ENCODE measurements at places on chromosomes 4 and X.
A peak's percentile ranks its signal among the peaks of the same experiment; 100 is the strongest.

DNA sequence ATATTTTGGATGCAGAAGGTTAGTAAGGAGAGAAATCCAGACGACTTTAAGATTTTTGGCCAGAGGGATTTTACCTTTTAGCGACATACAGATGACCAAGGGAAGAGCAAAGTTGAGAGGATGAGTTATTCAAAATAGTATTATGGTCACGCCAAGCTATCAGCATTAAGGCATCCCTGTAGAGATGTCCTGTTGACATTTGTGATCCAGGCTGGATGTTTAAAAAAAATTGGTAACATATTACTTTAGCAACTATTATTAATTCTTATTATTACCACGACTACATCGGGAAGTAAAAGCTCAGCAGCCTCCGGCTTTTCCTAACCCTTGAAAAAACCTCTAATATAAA lies 562 bp upstream of the OSTC start:
- peaks cover 14% of the 10 kb centered on the region for H3K4me1 ChIP-seq
- H3K4me3 ChIP-seq: peak overlapping the region; percentile 90
- no peaks in the 10 kb centered on the region for H3K36me3 ChIP-seq
- H3K27ac ChIP-seq: peak overlapping the region; percentile 94
- no peak for DNase-seq
- no peaks in the 10 kb centered on the region for H3K27me3 ChIP-seq

DNA sequence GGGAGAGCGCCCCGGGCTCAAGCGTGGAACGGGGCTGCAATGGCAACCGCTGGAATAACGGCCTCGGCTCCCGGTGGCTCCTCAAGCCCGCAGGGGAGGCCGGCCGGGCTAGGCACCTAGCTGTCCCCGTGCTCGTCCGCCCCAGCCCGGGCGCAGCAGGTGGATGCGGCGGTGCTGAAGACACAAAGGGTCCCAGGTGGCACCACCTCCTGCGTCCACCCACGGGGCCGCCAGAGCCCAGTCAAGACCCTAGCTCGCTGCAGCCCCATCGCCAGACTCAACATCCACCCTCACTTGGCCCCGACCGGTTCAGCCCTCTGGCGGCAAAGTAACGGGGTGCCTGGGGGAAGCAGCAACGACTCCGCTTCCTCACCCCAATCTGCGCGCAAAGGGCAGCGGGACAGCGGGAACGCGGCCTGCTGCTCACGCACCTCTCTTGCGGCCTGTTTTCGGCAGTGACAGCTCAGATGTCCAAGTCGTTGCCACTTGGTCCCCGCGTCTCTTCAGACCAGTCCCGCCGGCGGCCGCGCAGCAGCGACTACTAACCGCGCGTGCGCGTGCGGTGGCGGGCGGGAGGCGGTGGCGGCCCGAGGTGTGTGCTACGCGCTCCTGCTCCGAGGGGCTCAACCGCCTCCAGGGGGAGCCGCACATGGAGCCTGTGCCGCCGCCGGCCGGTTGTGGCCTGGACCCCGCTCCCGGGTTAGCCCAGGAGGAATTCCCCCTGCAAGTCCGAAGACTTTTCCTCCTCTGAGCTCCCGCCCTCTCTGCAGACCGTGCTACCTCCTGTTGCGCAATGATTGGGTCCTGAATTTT lies at the start of gene CLGN:
CLGN (minus strand) TSS at position 543 of the 813 bp plus-strand sequence. CDS start 14,570 bp downstream, outside the sequence.
- no peaks in the 10 kb centered on the region for H3K36me3 ChIP-seq
- no peak within 1 kb of the TSS for H3K27ac ChIP-seq
- peak within 1 kb of the TSS; percentile 32 for H3K4me3 ChIP-seq
- no peaks in the 10 kb centered on the region for H3K4me1 ChIP-seq
- H3K27me3 ChIP-seq: peaks cover 9% of the 10 kb centered on the region

GRCh38 chrX:10618961-10619360 lies 1.4 kb downstream of the MID1 start:
- H3K27ac ChIP-seq: no peak overlapping the region
- no peaks in the 10 kb centered on the region for H3K4me1 ChIP-seq
- H3K27me3 ChIP-seq: no peaks in the 10 kb centered on the region
- no peak overlapping the region for H3K4me3 ChIP-seq
- no peaks in the 10 kb centered on the region for H3K36me3 ChIP-seq
- no peak for DNase-seq

DNA sequence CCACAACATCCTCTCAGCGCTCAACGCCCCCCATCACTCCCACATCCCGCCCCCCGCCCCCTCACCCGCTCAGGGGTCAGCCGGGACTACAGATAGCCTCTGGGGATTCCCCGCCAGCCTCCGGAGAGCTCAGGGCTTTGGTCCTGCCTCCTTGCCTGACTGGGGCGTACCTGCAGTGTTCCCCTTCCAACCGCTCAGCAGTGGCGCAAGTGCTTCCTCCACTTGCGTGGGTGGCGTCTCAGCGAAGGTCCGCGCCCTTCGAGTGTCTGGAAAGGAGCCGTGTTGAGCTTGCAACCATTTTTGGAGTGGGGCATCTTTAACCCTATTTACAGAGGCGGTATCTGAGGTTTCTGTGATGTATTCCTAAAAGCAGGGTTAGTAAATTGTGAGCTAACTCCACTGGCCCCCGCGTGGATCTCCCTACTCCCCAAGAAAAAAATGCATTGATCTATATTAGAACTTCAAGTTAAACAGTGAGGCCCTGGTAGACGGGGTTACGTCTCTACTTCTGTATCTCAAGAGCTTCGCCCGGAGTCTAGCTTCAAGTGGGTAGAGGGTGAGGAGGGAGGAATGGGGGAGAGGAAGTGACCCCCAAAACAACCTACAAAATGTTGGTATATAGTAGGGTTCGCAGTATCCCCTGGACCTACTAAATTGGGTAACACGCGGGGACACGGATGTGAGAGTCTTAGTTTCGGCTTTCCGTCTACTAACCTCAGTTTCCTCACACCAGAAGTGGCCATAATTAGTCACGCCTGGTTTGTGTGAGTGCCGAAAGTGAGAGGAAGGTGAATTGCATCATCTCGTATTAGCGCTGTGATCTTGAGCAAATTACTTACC lies 16.1 kb downstream of the NKX3-2 start:
- H3K4me1 ChIP-seq: peaks cover 7% of the 10 kb centered on the region
- no peaks in the 10 kb centered on the region for H3K36me3 ChIP-seq
- H3K27ac ChIP-seq: no peak overlapping the region
- peaks cover 85% of the 10 kb centered on the region for H3K27me3 ChIP-seq

DNA sequence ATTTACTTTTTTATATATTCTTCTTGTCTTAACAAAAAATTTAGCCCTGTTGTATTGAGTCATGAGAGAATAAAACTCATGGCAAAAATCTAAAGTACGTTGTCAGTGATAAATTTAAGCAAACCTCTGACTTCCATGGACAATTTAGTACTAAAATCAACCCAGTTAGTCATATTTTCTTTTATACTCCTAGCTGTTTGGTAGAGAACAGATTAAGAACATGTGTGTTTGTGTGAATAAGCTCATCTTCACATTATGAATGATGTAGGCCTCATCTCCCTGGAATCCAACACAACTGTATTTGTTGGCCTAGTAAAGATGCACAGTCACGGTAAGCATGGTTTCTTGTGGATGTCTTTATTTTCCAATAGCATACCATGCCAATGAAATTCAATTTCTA lies 40.8 kb upstream of the FAM47B start:
- H3K27ac ChIP-seq: no peak overlapping the region
- no peak overlapping the region for H3K4me3 ChIP-seq
- no peaks in the 10 kb centered on the region for H3K27me3 ChIP-seq
